ENCODE measurements at places on chromosomes 5 and 9.

- no peak for DNase-seq
Measured at GRCh38 chr9:123609844-123610243, 253.8 kb downstream of the CRB2 start.

GRCh38 chr5:27462936-27463335 lies 424.6 kb upstream of the CDH9 start:
- no peak for DNase-seq

GRCh38 chr9:89985068-89985467 lies 380.3 kb downstream of the GADD45G start:
- no peak for DNase-seq

GRCh38 chr5:136642976-136643375 lies 277.6 kb upstream of the TRPC7 start:
- no peak for DNase-seq

DNA sequence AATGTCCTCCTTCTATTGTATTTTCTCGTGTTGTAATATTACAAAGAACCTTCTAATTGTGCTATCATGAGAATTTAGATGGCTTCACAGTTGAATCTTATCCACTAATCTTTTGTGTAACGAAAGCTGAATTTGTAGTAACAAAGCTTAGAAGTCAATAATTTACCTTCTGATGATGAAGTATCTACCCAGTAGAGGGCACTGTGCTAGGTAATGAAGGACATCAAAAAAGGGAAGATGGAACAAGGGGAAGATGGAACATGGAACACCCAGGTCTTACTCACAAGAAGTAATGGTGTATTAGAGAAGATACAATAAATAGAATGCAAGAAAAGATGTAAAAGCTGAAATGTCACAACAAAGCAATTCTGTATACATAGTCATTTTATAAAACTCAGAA lies 131.0 kb upstream of the CCNG1 start:
- no peak for DNase-seq

DNA sequence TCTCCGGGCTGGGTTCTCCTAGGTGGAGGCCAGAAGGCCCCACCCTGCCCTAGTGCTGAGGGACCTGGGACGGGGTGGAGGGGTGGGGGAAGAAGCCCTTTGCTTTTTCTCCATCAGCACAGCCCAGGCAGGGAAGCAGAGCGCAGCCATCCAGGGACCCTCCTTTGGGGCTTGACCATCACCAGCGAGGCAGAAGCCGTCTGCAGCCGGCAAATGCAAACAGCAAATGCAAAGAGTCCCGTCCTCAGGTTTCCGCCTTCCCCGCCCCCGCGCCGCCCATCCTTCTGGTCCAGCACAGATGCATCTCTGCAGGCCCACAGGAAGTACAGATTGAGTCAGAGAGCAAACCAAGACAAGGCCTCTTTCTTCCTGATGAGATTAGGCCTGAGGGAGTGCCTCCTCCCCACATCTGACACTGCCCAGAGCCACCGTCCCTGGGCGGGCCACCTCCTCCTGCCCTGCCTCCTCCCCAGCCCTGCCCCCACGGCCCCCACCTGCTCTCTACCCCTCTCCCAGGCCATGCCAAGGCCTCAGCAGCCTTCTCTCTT lies 23.4 kb downstream of the CORO2A start:
- DNase-seq = peak; percentile 92

- DNase-seq = no peak
Measured at GRCh38 chr5:159240301-159240870, 22.7 kb upstream of the UBLCP1 start.

- DNase-seq = no peak
Measured at GRCh38 chr9:86301686-86302085, 19.3 kb upstream of the ISCA1 start.

GRCh38 chr5:178143246-178143645 lies 10.4 kb downstream of the NHP2 start:
- DNase-seq = no peak

DNA sequence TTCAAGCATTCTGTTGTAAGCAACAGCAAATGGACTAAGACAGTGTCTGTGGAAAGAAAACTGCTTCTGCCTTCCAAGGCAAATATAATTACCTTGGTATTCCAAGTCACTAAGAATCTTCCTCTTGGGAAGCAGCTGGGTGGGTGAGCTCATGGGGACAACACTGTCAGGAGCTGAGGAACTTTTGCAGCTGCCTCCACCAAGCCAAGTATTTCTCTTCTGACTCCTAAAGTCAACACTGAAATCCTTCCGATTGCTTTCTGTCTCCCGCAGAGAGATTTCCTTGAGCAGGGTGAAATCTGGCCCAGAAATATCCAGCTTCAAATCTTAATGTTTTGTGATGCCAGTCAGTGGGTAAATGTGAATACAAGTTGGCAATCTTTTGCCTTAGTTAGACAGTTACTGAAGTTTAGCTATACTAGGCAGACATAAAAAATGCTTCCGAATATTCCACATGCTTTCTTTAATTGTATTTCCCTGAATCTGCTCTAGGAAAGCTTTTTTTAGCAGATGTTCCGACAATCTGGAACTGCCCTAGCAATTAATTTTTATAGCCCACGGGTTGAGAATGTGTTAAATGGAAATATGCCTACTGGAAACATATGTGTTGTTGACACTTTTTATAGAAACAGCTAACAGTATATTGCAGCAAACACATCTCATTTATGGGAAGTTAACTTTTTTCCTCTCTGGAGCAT lies 369.9 kb upstream of the DAB2 start:
- DNase-seq = no peak

DNA sequence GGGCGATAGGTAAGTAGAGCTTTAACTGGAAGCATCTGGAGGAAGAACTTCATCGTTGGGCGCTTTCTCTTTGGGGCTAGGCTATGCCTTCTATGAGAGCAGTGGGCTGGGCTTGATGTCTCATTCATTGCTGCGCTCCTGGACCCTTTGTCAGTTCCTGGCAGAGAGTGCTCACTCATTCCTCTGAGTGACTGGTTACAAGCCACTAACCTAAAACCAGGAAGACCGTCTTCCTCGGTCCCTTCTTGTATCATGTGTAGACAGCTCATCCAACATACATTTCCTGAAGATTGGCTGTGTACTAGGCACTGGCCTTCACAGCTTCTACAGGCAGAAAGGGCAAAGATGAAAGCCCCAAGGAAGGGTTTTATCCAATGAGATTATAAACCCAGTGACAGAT lies 6.4 kb downstream of the SWI5 start:
- no peak for DNase-seq

DNA sequence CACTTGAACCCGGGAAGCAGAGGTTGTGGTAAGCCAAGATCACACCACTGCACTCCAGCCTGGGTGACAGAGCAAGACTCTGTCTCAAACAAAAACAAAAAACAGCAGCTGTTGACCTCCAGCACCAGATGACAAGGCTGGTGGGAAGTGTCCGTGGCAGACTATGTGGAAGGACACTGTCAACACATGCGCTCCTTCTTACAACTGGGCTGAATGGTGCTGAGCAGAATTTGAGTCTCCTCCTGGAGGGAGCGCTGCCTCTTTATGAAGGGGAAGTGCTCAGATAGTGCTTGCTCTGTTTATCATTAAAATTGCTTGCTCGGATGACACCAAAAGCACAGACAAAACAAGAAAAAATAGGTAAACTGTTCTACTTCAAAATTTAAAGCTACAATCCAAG lies 9.2 kb upstream of the CFAP157 start:
- no peak for DNase-seq

- DNase-seq = no peak
Measured at GRCh38 chr5:136209346-136209910, 16.5 kb upstream of the SMIM32 start.

- no peak for DNase-seq
Measured at GRCh38 chr9:84538879-84539278, 130.7 kb upstream of the NTRK2 start.

- DNase-seq = no peak
Measured at GRCh38 chr5:133962131-133962530, 6.3 kb downstream of the C5orf15 start.

DNA sequence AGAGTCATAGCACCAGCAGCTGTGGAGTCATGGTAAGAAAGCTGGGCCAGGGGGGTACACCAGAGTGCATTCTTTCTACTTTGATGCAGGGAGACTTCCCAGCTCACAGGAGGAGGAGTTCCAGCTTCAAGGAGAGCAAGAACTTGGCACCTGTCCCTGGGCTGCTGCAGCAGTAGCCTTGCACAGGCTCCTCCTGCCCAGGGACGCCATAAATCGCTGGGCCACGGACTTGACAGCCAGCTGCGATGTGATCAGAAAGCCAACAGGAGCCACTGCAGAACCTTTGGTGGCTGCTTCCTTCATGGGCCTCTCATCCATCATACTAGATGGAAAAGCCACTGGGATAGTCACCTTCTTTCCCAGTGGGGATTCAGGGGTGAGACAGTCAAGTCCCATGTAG lies 234.7 kb downstream of the NMUR2 start:
- no peak for DNase-seq

DNA sequence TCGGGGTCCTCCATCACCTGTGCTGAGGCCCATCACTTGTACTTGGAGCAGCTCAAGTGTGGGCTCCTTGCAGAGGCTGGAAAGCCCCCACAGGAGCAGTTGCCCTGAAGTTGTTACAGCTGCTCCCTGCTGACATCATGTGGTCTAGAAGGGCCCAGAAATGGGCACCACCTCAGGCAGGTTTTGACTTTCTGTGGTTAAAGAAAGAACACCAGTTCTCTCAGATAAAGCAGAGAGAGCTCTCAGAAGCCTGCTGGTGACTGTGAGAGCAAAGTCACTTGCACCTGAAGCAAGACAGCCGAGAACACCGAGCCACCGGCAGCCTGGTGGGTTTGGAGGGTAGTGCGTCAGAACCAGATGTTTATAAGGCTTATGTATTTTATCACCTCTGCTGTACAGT lies 70.4 kb downstream of the MVB12B start:
- peak; percentile 37 for DNase-seq

DNA sequence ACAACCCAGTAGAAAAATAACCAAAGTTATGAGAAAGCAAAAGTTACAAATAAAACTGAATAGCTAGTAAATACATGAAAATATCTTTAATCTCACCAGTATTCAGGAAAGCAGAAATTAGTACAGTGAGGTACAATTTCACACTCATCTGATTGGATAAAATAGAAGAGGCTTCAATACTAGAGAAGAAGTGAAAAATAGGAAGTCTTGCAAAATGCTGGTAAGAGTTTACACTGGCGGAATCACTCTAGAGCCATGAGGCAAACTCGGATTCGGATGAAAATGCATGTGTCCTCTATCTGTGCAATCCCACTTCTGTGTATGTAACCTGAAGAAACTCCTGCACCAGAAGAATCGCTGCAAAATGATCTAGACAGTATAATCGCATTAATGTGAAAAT lies 128.9 kb downstream of the CCDC192 start:
- no peak for DNase-seq

GRCh38 chr9:265209-265870 lies 50.7 kb downstream of the DOCK8 start:
- DNase-seq = no peak

DNA sequence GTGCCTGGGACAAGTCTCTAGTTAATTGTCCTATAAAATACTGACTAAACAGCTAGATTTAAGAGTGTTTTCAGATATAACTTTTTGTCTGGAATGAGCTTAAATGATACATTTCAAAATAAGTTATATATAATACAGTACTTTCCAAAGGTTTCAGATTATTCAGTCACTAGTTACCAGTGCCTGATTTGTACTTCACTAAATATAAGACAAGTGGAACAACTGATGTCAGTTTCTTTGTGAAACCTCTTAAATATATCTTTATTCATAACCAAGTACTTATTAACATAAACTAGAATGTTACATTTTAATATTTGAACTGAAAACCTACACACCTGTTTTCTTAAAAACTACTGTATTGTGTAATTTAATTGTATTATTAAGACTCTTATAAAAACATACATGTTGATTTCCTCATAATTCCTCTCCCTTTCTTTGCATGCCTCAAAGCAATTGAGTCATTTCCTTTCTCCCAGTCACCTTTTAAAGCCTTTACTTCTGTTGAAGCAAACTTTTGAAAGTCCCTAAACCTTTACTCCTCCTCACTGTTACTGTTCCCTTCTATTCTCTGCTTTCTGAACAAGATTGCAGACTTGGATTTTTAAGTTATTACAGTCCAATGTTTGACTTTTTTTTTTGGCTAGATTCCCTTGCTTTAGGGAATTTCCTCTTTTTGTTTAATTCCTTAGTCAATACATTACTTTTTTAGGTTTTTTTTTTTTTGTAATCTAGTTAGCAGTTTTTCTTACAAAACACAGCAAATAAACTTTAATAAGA lies 8.7 kb upstream of the SEMA6A start:
- no peak for DNase-seq

GRCh38 chr5:67319935-67320725 lies 123.5 kb upstream of the CD180 start:
- DNase-seq = no peak

DNA sequence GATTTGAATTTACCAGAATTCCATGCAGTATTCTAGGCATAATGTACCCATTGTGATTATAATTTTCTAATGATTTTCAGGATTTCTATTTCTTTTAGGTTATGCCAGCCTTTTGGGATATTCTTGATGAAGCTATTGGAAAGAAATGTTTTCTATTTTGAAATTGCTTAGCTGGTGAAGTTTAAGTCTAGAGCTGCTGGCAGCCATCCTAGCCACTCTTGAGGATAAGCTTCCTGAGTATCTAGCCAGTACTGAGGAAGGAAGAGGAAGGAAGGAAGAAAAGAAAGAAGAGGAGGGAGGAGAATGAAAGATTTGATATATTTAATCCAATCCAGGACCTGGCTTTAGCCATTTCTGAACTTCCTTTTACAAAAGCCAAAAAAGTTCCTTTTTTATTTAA lies 142.1 kb upstream of the DAB2 start:
- DNase-seq = no peak

GRCh38 chr9:133980864-133981588 lies 11.1 kb downstream of the VAV2 start:
- DNase-seq = no peak

GRCh38 chr5:64831996-64832395 lies 63.3 kb downstream of the CWC27 start:
- DNase-seq = no peak

- DNase-seq = no peak
Measured at GRCh38 chr9:120265791-120266190, 314.2 kb downstream of the CDK5RAP2 start.

GRCh38 chr5:177112589-177113220 lies 20.9 kb upstream of the NSD1 start:
- no peak for DNase-seq

DNA sequence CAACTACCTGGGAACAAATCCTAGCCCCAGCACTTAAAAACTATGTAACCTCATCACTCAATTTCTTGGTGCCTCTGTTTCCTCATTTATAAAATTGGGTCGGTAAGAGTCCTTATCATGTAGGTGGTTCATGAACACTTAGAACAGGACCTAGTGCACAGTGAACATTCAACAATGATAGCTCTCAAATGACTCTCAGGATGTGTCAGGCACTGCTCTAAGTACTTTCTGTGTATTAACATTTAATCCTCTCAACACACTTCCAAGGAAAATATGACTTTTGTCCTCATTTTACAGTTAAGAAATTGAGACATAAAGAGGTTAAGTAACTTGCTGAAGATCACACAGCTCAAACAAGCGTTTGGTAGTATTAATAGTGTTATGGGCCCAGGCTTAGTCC lies 202.1 kb upstream of the KLF4 start:
- no peak for DNase-seq

Data from GM12891 (cell line).